Daoy (cell line): ENCODE measurements at places on chromosomes 7 and 10. TPM values are rescaled to one million over a fixed set of nuclear protein-coding genes. Genes with fewer than 3 reads are reported as not detected.

DNA sequence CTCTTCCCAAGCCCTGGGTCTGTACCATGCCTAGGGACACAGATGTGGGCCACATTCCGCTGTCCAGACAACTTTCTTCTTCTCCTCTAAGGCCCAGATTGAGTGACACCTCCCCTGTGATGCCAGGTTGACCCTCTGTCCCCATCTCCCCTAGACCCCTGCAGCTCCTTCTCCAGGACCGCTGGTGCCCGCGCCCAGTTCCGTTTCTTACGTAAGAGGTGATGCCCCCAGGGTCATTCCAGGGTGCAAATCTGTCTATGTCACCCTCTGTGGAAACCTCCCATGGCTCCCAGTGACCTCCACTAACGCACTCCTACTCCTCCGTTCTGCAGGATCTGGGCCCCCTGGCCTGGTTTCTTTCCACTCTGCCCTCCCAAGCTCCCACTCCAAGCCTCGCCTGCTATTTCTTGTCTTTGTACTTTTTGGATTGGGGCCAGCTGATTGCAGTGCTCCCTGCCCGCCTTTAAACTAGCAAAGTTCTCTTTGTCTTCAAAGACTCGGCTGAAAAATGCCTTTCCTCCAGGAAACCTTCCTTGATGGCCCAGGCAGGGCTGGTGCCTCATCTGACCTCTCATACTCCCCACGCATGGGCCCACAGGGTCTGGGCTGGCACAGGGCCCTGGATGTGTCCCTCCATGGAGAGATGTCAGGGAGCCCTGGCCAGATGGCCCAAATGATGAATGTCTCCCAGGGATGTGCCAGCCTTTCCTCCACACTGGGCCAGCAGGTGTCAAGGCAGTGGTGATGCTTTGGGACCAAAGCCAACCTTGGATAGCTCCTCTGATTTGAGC lies 21.3 kb upstream of the ELN start:
- no peak for DNase-seq

- DNase-seq, result no peak
Observed at GRCh38 chr10:73876971-73877370, 2.6 kb upstream of the CAMK2G start.

GRCh38 chr7:88105231-88105630 lies 114.6 kb downstream of the SRI start:
- DNase-seq, result no peak

GRCh38 chr7:74483402-74484336 lies 30.0 kb downstream of the GTF2IRD1 start:
- DNase-seq, result peak; percentile 79

DNA sequence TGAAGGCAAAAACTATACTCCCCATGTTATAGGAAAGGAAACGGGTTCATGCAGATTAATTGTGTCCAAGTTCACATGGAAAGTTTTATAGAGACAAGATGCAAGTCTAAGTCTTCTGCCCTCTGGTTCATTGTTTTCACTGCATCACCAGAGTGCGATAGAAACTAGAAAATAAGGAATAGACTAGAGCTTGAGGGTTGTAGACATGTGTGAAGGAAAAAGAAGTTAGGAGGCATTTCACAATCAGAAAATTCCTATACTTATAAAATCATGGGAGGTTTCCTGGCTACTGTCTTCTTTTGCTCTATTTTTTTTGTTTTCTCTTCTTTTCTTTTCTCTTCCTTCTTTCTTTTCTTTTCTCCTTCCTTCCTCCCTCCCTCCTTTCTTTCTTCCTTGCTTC lies 329.8 kb downstream of the PLXDC2 start:
- DNase-seq, result no peak

DNA sequence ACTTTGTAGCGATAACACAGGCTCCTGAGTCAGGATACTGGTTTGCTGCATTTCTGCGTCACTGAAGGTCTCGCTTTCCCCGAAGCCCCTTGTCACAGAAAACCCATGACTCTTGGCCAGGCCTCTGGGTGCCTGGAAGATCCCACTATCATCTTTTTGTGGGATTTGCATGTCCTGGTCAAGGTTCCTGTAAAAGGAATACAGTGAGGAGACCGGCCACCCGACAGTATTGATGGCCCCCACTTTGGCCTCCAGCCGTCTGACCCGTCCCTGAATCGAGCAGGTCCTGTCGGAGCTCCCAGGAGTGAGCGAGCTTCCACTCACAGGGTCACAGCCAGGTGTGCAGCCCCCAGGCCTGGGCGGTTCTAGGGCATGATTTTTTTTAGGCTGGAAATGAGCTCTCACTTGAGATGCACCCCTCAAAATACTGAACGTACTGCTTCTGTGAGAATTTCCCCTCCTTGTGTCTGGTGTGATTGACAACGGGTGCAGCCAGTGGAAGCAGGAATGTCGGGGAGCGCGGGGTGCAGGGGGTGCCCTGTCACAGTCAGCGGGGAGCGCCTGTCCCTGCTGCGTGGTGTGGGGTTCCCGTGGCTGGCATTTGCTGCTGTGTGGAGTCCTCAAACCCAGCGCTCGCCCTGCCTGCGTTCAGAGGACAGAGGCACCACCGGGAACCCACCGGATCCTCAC lies 75.8 kb downstream of the DNAJB6 start:
- no peak for DNase-seq

DNA sequence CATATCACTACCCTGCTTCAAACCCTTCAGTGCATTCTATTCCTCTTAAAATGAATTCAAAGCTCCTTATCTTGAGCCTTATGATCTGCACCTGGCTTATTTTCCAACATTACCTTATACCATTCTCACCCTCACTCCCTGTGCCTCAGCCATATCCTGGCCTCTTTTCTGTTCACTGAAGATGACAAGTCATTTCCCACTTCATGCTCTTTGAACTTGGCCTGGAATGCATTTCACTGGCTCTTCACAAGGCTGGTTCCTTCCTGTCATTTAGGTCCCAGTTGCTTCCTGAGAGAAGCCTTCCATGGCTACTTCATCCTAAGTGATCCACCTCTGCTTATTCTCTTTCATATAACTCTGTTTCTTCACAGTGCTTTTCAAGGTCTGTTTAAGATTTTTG lies 3.2 kb upstream of the LIPF start:
- no peak for DNase-seq

- peak; percentile 75 for DNase-seq
Observed at GRCh38 chr7:322111-322671, 32.2 kb downstream of the FOXL3 start.

- DNase-seq, result no peak
Observed at GRCh38 chr7:511476-512145, 8.0 kb downstream of the PDGFA start.

DNA sequence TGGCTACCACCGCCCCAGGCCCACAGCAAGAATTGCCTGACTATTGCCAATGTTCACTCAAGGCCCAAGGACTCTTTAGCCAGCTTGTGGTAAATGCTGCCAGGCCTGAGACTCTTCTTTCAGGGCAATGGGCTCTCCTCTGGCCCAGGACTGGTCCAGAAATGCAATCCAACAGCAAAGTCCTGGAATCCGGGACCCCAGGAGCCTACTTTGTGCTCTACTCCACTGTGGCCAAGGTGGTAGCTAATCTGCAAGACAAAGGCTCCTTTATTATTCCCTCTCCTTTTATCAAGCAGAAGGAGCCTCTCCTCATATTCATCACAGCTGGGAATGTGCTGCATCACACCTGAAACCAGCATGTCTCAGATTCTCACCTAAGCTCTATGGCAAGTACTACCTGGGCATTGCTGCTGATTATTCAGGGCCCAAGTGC lies 107.6 kb upstream of the PRSS58 start:
- no peak for DNase-seq

DNA sequence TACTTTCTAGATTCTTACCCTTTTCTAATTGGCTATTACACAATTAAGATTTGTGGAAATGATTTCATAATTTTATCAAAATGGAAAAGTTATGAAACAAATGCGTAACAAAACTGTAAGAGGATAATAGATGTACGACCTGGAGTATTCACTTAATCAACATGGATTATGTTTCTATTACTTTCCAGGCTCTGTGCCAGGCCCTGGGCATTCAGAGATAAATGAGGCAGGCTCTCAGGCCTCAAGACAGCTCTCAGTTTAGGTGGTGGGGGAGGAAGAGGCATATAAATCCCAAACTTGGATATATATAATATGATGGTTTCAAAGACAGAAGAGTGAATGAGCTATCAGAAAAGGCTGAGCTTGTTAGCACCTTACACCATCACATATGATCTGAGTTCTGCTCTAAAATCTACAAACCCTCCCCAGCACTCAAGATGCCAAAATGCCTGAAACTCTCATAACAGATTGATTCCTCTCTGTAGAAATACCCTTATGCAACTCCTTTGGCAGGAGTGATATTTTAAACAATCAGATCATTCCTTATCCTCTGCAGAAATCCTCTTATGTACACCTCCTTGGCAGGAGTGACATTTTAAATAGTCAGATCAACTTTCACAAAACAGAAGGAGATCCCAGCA lies 42.5 kb downstream of the ACBD5 start:
- DNase-seq, result no peak

DNA sequence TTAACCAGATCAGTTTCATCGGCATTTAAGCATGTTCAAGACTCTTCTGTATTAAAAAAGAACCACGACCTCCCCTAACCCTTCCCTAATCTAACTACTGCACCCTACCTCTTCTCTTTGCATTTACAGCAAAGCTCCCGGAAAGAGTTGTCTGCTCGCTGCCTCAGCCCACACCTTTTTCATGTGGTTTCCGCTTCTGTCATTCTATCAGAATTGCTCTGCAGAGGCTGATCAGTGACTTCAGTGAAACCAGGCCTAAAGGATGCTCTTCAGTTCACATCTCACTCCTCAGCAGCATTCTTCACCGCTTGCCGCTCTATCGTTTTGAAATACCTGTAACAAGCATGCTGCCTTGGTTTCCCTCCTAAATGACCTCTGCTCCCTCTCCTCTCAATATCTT lies 160.9 kb downstream of the SDK1 start:
- no peak for DNase-seq

The SLC18A3 gene
- total RNA-seq, result not detected in 2 replicates

The HABP2 gene
- total RNA-seq, result not detected in 2 replicates

The SNCG gene
- total RNA-seq, result 1.7 TPM in 1 of 2 replicates, not detected in the other

The NEBL gene
- under 0.01 TPM in 1 of 2 replicates, not detected in the other for total RNA-seq

The CNPY1 gene
- 1.7 and 2.7 TPM in 2 replicates for total RNA-seq

The OPN4 gene
- not detected in 2 replicates for total RNA-seq
